Stimulated activated CD4-positive, alpha-beta T cell treated with anti-CD3 and anti-CD28 coated beads, Interleukin-15, amount 100 ng/mL, for 1 hour (primary cell): ENCODE measurements at places on chromosomes 2 and 18.

- DNase-seq, result no peak
These were observed 170.3 kb downstream of the HDAC4 start for GRCh38 chr2:239230318-239231052.

- DNase-seq, result no peak
These were observed 17.2 kb downstream of the TNP1 start for GRCh38 chr2:216842636-216843035.

DNA sequence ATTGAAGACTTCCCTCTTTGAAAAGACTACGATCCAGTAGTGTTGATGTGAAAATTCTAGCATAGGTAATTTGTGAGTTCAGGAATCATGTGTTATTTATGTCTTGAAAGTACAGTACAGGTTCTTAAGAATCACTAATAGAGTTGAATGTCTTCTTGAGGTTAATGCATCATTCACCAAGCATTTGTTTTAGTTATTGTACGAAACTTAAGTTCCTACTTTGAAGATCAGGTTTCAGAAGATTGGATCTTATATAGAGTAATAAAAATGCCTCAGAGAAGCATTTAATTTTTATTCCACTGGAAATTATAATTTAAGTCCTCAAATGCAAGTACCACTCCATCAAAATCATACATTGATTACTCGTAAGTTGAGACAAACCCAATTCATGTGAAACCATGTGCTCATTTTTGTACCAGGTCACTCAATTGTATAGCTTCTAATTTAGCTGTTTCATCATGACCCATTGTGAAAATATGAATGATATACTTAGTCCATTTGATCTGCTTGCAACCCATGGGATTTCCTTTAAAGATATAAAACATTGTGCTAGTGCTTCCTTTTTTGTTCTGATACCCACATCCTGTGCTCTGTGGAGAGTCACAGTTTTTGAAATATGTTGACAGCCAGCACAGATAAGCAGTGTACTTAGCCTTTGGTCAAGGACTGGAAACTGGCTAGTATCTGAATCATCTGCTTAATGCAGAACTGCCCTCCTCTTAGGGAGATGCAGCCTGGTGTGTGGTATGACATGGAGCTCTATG is 22.5 kb upstream of the RAB27B start:
- DNase-seq, result no peak

DNA sequence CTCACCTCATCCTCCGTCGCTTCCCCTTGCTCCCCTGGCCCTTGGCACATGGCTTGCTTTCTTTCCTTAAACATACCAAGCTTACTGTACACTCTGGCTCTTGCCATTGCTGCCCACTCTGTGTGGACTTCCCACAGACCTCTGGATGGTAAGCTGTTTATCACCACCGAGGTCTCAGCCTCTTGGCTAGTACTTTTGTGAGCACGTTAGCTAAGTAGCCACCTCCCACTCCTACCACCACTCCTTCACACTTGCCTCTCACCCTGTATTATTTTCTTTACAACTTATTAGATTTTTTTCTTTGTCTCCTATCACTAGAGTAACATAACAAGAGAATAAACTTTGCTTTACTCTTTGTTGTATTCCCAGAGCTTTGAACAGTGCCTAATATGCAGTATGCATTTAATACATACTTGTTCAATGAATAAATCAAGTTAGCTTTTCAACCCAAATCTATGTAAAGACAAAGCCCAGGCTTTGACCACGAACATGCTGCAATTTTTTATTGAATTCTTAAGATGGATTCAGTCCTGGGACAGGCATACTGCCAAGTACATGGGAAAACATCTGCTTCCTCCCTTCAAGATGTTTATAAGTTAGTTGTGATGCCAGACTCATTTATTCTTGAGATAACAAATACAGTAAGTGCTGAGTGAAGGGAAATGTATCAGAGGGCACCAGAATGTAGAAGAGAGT is 25.0 kb upstream of the MSGN1 start:
- DNase-seq, result no peak

GRCh38 chr2:134307334-134307733 is 53.5 kb downstream of the MGAT5 start:
- DNase-seq, result no peak

DNA sequence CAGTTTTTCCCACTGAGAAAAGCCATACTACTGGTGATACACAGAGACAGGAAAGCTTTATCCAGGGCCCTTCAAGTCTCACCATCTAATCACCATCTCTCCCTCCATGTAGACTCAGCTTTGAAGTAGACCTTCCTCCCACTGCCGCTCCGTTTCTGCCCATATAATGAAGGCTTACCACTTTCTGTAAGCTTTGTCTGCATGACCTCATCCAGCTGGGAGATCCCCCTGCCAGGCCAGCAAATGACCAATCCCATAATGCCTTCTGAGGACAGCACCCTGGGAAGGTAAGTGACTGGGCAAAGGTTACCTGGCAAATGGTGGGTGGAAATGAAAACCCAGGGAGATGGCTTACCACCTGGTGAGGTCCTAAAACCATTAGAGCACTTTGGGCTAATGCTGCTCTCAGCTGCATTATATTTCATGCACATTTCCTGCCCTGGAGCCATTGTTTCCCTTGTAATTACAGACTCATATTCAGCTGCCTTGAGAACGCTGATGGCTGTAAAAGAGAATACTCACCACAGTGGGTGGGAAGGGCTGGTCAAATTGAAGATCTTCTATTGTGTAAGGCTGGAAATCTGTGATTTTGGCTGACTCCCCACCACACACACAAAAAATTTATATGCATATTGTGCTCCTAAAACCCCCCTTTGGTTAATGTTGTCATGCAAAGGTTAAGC is 350.7 kb upstream of the SYT4 start:
- no peak for DNase-seq

- no peak for DNase-seq
These were observed 60.3 kb downstream of the KIAA2012 start for GRCh38 chr2:202133200-202133908.
